ENCODE measurements at places on chromosomes 7 and 10.

DNA sequence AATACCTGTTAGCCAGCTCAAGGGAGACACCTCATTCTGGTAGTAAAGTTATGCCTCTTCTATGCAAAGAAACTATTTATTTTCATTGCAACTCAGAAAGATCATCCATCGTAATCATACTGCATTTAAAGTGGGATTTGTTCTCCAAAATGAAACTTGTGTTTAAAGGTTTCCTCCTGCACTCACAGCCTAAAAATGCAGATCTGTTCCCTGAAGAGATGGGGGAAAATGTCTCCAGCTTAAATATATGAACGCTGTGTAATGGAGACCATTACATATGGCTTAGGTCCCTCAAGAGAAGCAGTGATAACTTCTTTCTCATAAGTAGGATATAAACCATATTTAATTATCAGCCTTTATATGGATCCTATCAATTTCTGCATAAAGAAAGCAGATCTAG, 665.1 kb downstream of the KCNMA1 start:
- DNase-seq = no peak

GRCh38 chr7:158368449-158368848, 219.2 kb downstream of the PTPRN2 start:
- no peak for DNase-seq

GRCh38 chr7:1709281-1709680, 39.2 kb downstream of the ELFN1 start:
- DNase-seq = no peak

- DNase-seq = no peak
Measured at GRCh38 chr10:628386-629045, 61.0 kb downstream of the DIP2C start.

DNA sequence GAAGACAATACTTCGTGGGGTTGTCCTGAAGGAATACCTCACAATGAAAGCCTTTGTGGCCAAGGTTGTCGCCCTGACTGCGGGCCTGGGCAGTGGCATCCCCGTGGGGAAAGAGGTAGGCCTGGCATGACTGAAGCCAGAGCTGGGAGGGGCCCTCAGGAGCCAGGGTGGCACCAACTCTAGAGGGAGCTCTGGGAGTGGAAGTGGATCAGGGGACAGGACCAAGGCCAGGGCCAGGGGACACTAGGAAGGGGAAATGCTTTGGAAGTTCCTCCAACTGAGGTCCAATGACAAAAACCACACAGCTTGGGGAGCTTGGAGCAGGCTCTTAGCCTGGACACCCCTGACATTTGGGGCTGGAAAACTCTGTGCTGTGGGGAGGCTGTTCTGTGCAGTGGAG, 5.8 kb downstream of the CLCN1 start:
- no peak for DNase-seq

GRCh38 chr10:104256335-104256961, 1.8 kb downstream of the GSTO1 start:
- no peak for DNase-seq

GRCh38 chr7:158328376-158329013, 259.1 kb downstream of the PTPRN2 start:
- no peak for DNase-seq

GRCh38 chr10:31679936-31680335, 248.7 kb downstream of the ARHGAP12 start:
- no peak for DNase-seq

- DNase-seq = no peak
Measured at GRCh38 chr7:105015390-105015965, 1.5 kb downstream of the KMT2E start.

DNA sequence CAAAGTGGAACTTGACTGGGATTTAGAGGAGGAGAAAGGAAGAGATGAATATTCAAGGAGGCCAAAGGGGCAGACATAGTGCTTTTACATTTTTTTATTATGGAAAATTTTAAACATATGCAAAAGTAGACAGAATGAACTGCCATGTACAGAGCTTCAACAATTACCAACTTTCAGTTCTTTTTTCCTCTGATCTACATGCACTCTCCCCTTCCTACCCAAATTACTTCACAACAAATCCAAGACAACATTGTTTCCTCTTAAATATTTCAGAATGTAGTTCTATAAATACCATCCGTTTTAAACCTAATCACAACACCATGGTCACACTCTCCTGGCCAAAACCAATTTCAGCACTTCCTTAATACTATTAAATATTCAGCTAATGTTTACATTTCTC, 83.5 kb upstream of the FZD1 start:
- DNase-seq = no peak

DNA sequence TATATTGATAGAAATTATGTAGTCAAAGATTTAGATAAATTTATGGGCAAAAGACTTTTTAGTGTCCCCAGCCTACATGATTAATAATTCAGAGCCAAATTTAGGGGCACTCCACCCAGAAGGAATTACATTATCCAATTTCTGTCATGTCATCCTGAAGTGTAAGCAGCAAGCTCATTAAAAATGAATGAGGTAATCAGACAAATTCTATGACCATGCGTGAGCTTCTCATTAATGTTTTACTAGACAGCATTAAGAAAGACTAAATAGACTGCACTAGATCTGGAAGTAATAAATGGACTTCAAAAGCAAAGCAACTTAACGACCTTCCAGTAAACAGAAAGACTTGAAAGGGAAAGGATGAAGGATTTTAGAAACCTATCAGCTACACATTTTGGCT, 22.7 kb upstream of the TRUB1 start:
- no peak for DNase-seq

All from stimulated activated CD4-positive, alpha-beta T cell treated with anti-CD3 and anti-CD28 coated beads, TNF-alpha, amount 100 ng/mL, for 1 hour (primary cell).